ENCODE measurements at places on chromosomes 1 and 21.
A peak's percentile ranks its signal among the peaks of the same experiment; 100 is the strongest.

- DNase-seq: no peak
These were observed 30.9 kb downstream of the LMX1A start for GRCh38 chr1:165325460-165326203.

DNA sequence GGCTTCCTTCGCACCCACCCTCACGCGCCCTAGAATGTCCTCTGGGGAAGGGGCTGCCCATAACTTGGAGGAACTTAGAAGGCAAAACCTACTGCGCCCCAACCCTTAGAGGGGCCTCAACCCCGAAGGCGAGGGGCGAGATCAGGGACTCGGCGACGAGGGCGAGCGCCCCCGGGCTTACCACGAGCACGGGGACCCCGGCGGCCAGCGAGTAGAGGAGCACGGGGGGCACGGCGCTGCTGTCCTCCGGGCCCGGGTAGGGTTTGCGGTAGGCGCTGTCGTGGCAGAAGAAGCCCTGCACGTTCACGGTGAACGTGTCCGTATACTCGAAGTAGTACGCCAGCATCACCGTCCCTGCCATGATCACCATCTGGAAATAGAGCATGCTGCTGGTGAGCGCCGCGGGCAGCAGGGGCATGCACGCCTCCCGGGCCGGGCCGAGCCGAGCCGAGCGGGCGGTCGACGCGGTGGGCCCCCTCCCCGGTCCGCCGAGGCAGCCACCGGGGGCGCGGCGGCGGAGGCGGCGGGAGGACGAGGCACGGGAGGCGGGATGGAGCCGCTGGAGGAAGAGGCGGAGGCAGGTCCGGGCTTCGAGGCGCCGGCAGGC, 304 bp downstream of the PLPPR5 start:
- DNase-seq: no peak

GRCh38 chr1:8197493-8198282, 120.2 kb upstream of the SLC45A1 start:
- peak; percentile 88 for DNase-seq

DNA sequence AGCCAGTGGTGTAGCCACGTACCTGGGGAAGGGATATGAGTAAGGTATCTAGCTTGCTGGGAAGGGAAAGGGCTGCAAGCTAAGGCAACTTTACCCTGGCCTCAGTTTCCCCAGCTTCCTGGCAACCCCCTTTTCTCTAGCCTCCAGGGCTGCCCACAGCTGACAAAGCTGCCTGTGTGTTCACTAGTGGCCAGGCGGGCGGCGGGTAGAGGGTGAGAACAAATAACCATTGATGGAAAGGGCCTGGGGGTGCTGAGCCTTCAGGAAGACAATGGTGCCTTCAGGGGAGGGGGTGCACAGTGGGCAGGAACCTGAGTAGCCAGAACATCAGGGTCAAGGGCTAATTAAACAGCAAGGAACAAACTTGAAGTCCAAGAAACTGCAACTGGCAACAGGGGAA, 6.1 kb downstream of the CERS2 start:
- DNase-seq: no peak

DNA sequence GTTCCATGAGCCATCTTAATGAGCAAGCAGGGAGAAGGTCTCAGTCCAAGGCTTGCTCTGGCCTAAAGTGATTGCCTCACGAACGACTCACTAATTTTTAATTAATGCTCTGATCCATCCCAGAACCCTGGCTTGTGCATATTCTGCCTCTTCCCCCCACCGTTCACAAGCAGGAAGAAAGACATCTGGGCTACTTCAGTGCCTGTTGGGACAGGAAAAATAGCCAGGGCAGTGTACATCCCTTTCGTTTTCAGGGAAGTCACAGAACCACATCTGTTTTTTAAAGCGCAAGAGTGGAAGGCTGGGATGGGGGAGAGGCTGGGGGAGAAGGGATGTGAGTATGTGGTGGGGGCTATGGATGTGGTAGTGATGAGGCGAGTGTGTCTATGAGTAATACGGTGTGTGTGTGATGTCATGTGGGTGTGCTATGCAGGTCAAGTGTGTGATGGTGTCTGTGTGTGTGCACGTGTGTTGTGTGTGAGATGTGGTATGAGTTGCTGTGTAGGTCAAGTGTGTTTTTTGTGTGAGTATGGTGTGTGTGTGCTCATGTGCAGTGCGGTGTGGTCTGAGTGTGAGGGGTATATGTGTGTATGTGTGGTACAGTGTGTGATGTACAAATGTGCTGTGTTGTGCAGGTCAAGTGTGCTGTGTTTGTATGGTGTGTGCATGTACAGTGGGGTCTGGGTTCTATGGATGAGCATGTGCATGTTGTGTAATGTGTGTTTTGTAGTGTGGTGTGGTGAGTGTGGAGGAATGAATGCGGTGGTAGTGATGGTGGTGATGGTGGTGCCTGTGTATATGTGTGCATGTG, 64.9 kb upstream of the SYT6 start:
- no peak for DNase-seq

- DNase-seq: no peak
These were observed 52.2 kb upstream of the KIAA1614 start for GRCh38 chr1:180860535-180860934.

DNA sequence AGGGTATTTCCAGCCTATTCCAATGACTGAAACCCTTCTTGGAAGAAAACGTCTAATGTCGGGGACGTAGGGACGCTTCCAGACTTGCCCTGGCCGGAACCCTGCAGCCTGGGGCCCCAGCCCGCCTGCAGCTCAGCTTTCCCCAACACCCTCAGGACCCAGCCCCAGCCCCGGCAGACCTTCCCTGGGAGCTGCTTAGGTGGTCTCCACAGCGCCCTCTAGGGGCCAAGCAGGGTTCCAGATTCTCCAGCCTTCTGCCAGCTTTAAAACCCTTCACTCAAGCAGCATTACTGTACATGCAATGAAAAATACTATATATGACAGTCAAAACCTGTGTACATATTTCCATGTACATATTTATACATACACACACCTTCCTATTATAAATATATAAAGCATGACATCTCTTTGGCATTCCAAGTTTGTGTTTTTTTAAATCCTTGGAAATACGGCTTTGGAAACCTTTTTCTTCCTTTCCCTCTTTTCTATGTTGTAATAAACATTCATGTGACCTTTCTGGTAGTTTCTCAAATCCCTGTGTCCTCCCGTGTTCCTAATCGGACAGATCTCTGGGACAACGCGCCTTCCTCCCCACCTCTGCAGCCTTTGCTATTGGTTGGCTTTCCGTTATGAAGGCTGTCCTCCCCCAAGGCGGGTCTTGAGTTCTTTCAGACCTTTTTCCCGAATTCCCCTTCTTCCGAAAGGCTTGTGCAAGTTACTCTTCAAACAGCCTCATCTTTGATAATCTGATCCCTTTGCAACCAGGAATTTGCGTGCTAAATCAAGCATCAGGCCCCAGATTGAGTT, 60.3 kb downstream of the STUM start:
- DNase-seq: no peak

DNA sequence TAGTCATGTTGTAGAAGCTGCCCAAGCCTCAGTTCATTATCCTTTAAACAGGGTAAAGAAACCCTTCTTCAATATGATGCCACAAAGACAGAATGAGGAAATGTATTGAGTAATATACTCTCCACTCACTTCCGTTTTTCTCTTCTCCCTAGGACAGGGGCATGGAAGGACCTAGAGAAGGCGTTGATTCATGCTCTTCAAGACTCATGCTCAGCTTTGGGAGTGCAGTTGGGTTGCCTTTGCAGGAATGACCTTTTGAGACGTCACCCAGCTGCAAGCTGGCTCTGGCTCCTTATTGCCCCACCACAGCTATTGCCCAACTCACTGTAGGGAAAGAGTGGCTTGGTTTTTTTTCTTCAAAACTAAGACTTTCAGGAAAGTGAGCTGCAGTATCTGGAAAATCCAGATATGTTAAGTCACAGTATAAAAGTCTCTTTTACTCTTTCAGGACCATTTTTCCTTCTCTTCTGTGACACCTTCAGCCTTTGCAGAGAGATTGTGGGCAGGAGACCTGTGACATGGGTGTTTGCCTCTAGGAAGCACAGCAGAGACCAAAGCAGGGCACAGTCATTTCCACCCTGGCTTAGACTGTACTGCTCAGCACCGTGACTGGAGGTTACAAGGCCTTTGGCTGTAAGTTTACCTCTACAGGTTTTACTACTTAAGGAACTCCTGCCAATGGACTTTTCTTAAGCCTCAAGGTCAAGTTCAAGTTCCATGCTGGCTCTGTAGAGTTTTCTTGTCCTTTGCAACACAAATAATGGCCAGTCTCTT, 39.5 kb downstream of the XCL2 start:
- DNase-seq: no peak

DNA sequence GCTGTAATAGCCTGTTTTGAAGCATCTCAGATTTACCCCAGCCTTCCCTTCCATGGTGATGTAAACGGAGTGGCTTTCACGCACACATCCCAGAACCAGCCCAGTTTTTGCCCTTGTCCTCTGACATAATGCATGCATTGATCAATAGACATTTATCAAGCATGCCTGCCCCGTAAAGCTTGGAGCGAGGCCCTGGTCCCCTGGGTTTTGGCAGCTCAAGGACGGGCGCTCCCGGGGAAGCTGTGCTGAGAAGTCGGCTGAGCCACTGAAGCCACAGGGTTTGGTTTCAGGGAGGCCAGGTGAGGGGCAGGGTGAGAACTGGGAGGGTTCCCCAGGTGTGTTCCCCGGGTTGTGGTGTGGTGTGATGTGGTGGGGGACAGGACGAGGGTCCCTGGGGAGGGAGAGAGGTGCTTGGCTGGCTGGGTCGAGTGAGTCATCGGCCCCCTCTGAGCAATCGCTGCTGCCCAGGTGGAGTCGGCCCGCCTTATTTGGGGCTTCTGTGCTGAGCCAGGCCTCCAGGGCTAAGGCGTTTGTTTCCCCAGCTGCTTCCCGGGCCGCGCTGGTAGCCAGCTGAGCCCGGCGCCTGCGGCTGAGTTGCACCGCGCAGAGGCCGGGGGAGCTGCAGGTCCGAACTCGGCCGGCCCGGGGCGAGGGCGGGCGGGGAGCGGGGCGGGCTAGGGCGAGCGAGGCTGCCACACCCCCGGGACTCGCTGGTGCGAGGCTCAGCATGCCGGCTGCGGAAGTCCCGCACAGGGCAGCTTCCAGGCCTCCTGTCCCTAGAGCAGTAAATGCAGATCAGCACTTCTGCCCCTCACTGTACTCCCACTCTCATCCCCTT, 23.6 kb downstream of the ATP2B4 start:
- no peak for DNase-seq

DNA sequence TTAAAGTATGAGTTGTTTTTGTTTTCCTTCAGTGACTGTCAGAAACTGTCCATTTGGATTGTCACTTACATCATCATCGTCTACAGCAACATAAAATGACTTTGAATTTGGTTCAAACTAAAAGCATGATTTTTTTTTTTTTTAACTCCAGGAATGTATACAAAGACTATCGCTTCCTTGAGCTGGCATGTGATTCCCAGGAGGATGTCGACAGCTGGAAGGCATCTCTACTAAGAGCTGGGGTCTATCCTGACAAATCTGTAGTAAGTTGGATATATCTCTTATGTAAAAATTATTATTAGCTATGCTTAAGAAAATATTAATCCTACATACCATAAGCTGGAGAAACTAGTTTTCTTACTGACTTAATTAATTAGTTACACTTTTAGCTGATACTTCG, 111.9 kb upstream of the C1orf105 start:
- DNase-seq: no peak

- DNase-seq: no peak
These were observed 1.4 kb upstream of the IL24 start for GRCh38 chr1:206895837-206896242.

- DNase-seq: no peak
These were observed 3.0 kb downstream of the TIAM1 start for GRCh38 chr21:31340942-31341487.

GRCh38 chr1:27517301-27517700, 27.3 kb upstream of the WASF2 start:
- no peak for DNase-seq

- DNase-seq: no peak
These were observed 5.9 kb downstream of the NIPAL3 start for GRCh38 chr1:24421502-24421901.

GRCh38 chr1:42962641-42963377, 4.1 kb upstream of the SLC2A1 start:
- no peak for DNase-seq

DNA sequence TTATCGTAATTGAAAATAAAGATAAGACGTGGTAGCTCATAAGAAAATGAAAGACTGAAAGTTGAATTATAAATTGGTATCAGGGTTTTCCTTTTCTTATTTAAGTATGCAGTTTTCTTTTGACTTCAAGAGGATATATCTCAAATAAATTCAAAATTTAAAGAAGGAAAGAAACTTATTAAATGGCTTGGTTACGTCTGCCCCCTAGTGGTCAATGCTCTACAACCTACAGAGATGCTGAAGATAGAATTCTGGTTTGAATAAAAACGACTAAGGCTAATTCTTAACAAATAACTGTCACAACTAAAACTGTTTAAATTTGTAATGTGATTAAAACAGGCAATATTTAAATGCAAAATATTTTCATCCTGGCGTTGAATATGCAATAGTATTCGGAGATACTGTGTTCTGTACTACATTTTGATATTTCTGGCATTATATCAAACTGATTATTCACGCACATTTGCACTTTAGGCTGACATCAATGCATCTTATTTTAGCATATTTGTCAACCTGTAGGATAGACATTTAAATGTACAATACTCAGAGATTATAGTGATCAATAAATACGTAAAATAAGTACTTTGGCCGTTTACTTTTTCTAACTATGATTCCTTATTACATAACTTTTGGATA, 26.8 kb downstream of the IFI44 start:
- DNase-seq: no peak

GRCh38 chr1:65953170-65953569, 160.5 kb downstream of the PDE4B start:
- no peak for DNase-seq

GRCh38 chr1:68047659-68048026, 2.8 kb downstream of the DIRAS3 start:
- no peak for DNase-seq

GRCh38 chr1:9869831-9870251, 40.2 kb downstream of the CTNNBIP1 start:
- DNase-seq: no peak

DNA sequence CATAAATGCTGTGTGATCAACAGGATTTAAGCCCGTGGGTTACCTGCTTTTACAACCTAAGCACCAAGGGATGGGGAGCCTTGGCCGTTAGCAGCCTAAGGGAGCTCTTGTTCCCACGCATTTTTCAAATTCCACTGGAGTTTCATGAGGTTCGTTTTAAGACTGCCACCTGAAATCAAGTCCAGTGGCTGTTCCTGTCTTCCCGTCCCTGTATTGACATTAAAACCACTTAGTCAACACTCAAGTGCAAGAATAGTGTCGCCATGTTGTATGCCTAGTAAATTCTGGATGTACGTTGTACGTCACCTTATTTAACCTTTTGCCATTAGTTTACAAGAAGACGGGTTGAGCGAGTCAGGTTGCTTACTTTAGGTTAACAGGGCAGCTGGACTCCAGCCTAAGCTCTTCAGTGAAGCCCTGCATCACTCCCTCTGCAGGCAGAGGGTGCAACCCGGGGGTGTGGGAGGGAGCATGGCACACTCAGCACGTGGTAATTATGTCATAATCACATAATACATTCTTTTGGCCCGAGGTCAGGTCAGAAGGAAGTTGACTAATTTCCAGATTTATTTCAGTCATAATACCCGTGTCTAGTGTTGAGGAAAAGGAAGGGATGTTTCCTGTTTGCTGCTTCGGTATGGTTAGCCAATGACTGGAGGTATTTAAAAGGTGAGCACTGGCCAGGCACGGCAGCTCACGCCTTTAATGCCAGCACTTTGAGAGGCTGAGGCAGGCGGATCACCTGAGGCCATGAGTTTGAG, 42.5 kb downstream of the CNST start:
- peak; percentile 86 for DNase-seq

GRCh38 chr1:155125511-155125945, 2.1 kb upstream of the EFNA1 start:
- no peak for DNase-seq

- no peak for DNase-seq
These were observed 10.2 kb upstream of the CREG1 start for GRCh38 chr1:167563579-167564246.

Measured in HS-27A (cell line).